ENCODE measurements at places on chromosomes 1 and 21.

- DNase-seq, result no peak
Measured at GRCh38 chr1:157238585-157238984, 100.4 kb upstream of the ETV3 start.

- no peak for DNase-seq
Measured at GRCh38 chr21:25842925-25843324, 108.2 kb downstream of the GABPA start.

DNA sequence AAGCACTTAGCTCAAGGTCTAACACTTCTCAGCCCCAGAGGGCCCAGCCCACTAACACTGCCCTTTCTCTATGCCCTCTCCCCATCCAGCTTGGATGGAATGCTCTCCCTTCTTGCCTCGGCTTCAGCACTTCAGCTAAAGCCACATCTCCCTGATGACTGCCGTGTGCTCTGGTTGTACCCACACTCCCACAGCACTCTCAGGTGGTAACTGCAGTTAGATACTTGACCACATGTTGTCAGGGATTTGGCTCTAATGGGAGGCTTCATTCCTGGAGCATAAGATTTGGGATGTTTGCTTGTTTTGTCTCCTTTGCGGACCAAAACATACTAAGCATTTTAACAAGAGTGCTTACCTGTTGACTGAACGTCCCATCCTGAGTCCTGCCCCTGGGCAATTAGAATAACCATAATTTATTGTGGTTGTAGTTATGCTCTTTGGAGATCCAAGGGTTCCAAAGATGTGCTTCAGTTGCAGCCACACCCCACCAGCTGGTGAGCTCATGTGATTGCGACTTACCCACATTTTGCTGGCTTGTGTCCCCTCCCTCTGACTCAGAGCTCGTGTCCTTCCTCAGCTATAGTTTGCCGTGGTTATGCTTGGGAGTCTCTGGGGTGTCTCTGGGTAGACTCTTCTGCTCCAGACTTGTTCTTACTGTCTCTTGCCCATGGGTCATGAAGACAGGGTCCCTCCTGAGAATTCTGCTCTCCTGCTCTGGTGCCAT, 7.7 kb upstream of the SLC26A9 start:
- no peak for DNase-seq

GRCh38 chr1:184021728-184022127, 15.8 kb downstream of the COLGALT2 start:
- DNase-seq, result no peak

GRCh38 chr1:153362187-153362775, 4.6 kb downstream of the S100A9 start:
- peak; percentile 94 for DNase-seq

DNA sequence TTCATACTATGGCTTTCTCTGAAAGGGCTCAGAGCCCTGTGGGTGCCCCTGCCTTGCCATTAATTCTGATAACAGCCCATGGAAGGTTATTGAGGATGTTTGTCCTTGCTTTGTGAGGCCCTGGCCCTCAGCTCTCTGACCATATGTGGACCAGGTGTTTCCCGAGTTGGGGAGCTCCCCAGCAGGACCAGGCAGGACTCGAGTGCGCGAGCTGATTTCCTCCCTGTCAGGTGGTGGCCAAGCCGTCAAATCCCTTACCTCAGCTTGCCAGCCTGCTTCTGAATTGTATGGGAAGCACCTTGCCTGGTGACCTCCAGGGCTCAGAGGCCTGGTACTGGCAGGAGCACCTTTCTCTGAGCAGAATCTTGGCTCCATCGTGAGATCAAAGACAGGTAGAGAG, 17.9 kb upstream of the SDE2 start:
- DNase-seq, result no peak

DNA sequence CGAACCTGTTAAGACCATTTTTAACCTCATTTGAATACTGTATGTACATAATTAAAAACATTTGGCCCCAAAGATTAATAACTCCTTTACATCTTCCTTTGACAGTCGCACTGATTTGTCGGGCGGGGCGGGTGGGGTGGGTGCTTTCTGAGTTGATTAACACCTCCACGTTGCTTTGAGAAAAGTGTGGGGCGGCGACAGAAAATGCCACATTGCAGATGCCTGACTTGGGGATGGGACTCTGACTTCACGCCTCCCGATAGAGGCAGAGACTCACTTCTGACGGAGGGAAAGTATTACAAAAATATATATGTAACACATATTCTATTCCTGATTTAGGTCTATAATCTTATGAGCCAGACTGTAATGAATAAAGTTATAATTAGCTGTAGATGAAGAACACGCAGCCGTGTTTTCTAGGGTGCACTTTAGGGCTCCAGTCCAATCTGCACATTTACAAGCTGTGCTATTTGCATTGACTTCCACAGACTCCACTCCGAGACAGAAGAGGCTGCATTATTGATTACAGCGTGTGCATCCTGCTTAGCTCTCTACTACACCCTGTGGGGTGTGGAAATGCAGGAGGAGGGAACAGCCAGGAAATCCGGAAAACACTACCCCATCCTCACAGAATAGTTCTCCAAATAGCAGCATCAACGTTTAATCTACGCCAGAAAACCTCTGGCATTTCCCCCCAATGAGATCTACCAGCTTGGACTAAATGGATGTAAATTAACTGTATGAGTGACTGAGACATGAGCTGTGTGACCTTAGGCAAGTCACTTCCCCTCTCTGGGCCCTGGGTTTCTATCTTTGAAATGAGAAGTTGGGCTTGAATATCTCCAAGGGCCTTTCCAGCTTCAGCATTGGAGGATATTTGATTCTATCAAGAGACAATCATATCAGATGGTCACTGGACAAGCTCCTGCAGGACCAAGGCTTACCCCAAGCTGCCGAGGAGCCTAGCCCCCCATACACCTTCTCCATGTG, 308.0 kb downstream of the RRAGC start:
- DNase-seq, result no peak

DNA sequence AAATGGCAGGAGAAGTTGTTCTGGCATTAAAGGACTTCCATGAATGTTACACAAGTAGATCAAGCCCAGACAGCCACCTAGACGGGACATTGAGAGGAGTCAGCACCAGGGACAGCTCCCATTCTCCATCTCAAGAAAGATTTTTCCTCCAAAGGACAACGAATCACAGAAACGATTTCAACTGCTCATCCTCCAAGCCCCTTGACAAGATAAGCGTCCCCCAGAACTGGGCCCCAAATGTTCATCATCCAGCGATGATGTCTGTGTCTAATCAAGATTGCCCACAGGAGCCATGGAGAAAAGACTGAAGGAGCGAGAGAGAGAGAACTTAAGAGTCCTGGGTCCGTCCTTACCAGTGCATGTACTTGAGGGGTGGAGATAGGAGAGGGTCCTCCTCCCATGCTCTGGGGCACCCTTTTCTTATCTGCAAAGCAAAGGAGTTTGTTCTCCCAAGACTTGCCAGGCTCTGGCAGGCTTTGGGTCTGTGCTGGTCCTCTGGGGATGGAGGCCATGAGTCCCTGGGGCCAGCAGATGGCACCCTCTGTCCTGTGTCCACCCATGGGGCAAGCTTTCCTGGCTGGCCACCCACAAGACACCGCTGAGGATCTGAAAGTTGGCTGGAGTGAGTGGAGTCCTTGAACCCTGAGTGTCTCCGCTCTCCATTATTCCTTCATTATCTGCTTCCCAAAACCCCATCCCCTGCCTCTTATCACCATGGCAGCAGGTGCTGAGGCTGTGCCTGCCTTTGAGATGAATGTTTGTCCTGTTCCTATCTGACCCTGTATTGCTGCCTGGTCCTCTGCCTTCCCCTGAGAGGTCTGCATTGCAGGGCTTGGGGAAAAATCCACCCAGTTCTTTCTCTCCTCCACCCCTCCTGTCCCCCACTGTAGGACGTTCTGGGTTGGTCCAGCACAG, 164.6 kb downstream of the ACTL8 start:
- DNase-seq, result no peak

DNA sequence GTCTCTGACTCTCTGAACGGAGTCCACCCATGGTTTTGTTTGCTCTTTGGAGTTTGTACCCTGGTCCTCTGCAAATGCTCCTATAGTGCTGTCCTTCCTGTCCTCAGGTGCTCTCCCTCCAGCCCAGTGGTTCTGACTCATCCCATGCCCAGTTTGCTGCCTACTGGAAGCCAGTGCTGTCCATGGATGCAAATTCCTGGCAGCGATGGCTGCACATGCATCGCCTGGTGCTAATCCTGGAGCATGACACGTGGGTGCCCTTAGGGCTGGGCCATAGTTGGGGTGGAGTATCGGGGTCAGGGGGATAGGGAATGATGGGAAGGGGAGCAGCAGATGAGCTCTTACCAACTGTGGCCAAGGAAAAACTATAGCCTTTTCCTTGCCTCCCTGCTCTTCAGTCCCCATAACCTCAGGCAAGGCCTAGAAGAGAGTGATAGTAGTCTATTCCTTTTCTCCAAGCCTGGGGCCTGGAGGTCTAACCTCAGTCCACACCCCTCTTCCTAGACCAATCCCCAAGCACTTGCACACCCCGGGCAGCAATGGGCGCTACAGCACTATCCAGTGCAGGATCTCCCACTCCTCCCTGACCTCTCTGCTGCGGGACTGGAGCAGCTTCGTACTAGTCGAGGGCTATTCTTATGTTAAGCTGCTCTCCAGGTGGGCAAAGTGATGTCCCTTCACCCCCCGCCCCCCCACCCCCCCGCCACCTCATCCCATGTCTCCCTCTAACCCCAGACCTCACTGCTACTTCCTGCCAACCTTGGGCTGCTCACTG, 31.6 kb downstream of the HYI start:
- DNase-seq, result no peak

GRCh38 chr1:201090541-201090940, 21.7 kb downstream of the CACNA1S start:
- DNase-seq, result no peak

- DNase-seq, result no peak
Measured at GRCh38 chr1:202852163-202852904, 36.6 kb downstream of the RABIF start.

GRCh38 chr1:57377339-57378139, 46.3 kb downstream of the DAB1 start:
- no peak for DNase-seq

- no peak for DNase-seq
Measured at GRCh38 chr1:244839656-244840055, 4.2 kb downstream of the COX20 start.

DNA sequence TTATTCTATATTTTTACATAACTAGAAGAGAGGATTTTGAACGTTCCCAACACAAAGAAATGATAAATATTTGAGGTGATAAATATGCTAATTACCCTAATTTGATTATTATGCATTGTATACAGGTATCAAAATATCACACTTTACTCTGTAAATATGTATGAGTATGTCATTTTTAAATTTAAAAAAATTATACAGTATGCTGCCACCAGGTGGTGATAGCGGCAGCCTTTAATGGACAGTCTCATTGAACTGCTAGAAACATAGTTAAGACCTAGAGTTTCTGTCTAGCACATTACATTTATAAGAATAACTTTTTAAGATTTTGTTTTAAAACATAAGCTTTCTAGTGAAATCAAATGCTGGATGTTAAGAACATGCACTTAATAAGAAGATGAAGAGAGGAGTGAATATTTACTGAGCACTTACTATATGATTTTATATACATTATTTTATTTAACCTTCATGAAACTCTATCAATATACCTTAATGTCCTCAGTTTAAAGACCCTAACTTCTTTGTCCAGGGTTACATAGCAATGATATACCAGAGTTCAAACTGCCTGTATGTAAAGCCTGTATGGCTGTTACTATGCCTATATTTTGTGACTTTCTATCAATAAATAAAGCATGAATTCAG, 207.1 kb downstream of the NUF2 start:
- peak; percentile 33 for DNase-seq

DNA sequence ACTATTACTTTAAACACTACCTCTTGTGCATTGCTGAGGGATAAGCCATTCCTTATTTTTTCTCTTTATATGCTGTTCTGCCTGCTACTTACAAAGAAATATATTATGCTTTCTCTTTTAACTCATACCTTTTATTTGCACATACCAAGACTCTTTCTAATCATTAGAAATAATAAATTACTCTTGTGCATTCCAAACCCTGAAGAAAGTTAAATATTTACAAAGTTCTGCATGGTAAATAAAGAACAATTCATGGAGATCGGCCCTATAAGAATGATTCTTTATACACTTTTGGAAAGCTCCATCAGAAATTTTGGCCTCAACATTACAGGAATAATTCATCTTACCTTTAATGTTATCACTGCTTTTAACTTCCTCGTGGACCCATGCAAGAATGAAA, 86.7 kb upstream of the PALMD start:
- no peak for DNase-seq

DNA sequence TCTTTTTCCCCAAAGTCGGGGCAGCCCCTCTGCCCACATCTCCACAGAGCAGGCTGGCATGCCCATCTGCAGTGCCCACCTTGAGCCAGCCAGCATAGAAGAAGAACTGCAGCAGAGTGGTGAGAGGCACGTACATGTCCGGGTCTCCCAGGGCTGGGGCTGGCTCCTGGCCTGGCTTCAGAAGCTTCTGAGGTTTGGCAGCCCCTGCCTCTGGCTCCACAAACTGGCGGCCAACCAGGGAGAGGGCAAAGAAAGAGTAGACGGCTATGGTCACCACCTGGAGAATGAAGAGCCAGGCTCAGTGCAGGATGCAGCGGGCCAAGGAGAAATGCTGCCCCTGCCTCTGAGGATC, 3.0 kb downstream of the BEST4 start:
- no peak for DNase-seq

- DNase-seq, result no peak
Measured at GRCh38 chr1:222631611-222632208, 13.8 kb downstream of the MIA3 start.

- DNase-seq, result no peak
Measured at GRCh38 chr1:195748969-195749368, 859.3 kb downstream of the KCNT2 start.

DNA sequence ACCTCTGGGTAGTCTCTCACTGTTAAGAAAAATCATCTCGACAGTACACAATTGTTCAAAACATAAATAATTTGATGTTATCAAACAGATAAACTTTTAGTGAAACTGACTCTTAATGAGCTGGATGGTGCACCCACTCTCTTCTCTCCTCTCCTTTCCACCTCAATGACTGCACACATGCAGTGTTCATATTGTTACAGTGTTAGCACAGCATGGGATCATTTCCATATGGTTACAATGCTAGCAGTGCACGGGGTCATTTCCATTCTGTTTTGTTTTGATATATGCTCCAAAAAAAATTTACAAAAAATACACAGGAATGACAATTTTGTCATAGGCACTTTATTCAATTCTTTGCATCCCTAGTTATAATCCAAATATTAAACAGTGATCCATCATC, 26.4 kb upstream of the RNF187 start:
- peak; percentile 39 for DNase-seq

All from NCI-H1694 treated with DMSO at 0.1 percent for 48 hours (cell line).